ENCODE measurements at places on chromosomes 3 and 15.
A peak's percentile ranks its signal among the peaks of the same experiment; 100 is the strongest.

GRCh38 chr3:76627236-76627635 lies 412.7 kb upstream of the ROBO2 start:
- DNase-seq: no peak

DNA sequence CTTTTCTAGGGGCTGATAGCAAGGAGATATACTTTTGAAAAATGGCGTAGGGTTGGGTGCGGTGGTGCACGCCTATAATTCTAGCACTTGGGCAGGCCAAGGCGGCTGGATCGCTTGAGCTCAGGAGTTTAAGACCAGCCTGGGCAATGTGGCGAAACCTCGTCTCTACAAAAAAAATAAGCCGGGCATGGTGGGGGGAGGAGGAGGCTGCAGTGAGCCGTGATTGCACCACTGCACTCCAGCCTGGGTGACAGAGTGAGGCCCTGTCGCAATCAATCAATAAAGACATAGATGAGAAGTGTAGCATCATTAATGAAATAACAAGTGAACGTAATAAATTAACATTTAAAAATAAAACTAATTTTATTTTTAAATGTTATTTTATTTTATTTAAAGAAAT lies 134.6 kb downstream of the SLCO3A1 start:
- no peak for DNase-seq

DNA sequence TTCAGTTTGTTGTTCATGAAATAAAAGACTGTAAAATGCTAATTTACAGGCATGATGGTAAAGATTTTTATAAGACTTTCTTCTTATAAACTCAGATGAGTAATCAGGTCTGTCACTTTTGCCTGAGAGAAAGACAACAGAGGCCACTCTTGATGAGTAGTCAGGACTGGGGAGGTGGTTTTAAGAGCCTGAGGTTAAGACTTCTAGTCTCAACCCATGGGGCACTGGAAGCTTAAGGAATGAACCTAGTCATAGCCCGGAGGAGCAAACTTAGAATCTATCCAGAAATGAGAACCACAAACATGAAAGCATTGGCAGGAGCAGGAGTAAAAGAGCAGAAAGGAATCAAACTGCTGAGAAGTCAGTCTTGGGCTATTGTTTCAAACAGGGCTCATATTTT lies 846.3 kb upstream of the ARPP21 start:
- no peak for DNase-seq

DNA sequence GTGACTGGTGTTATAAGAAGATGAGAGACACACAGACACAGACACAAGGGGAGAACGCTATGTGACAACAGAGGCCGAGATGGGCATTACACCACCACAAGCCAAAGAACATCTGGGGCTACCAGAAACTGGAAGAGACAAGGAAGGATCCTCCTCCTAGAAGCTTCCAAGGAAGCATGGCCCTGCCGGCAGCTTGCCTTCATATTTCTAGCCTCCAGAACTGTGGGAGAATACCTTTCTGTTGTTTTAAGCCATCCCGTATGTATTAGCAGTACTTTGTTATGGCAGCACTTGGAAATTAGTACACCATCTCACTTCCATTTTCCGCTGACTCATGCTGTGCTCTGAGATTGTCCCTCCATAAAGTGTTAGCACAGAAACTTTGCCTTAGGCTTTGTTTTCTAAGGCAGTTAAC lies 38.7 kb upstream of the CA12 start:
- no peak for DNase-seq

- no peak for DNase-seq
Measured at GRCh38 chr15:42577514-42578031, 2.2 kb downstream of the STARD9 start.

DNA sequence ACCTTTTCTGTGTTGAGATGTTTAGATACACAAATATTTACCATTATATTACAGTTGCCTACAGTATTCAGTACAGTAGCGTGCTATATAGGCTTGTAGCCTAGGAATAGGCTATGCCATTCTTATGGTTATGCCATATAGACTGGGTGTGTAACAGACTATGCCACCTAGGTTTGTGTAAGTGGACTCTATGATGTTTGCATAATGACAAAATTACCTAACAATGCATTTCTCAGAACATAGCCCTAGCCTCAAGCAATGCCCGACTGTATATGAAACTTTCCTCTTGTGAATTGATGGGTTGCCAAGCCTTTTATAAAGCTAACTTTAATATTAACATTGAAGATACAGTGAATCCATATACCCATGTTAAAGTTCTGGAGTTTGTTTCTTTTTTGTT lies 10.3 kb upstream of the PHLDB2 start:
- DNase-seq: no peak

GRCh38 chr15:36896949-36897348 lies 203.4 kb downstream of the MEIS2 start:
- no peak for DNase-seq

DNA sequence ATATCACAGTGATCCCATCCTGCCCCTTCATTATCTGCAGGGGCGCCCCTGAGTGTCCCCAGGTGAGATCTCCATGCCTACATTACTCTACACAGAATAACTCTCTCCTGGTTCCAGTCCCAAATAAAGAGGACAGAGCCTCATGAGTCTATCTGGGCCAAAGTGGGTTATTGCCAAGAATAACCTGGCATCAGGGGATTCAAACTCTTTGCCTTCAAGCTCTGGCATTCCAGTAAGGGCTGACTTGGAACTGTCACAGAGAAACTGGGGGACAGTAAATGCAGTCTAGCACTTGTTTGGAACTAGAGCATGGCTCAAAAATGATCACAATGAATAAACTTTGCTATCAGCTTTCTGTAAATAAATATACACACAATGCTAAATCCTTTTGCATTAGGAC lies 30.3 kb downstream of the GJD2 start:
- no peak for DNase-seq

GRCh38 chr3:38632989-38633388 lies 16.5 kb downstream of the SCN5A start:
- no peak for DNase-seq

- DNase-seq: no peak
Measured at GRCh38 chr3:143837076-143837475, 11.2 kb downstream of the SLC9A9 start.

DNA sequence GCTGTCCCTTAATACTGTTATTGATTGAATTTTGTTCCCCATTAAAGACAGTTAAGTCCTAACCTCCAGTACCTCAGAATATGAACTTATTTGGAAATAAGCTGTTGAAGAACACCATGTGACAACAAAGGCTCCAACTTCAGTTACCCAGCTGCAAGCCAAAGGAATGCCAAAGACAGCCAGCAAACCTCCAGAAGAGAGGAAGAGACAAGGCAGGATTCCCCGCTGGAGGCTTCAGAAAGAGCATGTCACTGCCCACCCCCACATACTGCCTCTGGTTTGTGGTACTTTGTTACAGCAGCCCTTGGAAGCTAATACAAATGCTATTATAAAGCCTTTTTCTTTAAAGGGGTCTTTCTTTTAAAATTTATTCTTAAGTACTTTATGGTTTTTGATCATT lies 18.4 kb upstream of the NEK10 start:
- DNase-seq: no peak

- DNase-seq: no peak
Measured at GRCh38 chr3:54065586-54065985, 56.8 kb upstream of the CACNA2D3 start.

- no peak for DNase-seq
Measured at GRCh38 chr15:78023081-78023665, 54.3 kb downstream of the TBC1D2B start.

DNA sequence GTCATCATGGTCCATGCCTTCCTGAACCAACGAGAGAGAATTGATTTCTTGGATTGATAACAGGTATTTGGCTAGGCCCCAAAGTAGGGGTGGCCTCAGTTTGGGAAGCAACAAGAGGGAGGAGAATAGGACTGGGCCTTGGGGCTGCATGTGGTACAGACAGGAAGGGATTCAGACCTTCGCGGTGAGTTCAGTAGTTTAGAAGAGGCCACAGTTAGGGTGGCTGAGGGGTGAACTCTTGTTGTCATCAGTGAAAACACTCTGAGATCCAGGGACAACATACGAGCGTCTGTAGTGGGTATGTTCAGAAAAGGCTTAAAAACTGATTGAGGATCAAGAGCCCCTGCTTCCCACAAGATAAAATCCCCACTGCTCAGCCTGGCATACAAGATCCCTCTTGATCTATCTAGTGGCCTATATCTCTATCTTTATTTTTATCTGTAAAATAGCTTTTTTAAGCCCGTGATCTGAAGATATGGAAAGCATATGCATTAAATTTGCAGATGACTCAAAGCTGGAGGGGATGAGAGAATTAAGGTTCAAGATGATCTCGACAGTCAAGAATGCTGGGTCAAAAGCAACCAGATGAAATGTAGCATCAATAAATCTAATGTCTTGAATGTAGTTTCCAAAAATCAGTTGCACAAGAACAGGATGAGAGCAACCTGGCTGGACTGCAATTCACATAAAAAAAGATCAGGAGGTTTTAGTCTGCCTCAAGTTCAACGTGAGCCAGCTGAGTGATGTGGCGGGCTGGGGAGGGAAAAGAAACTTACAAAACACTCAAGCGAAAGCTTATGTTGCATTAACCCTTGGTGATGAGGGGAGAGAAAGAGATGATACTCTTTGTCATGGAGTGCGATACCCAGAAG lies 221.1 kb upstream of the TLE3 start:
- no peak for DNase-seq

DNA sequence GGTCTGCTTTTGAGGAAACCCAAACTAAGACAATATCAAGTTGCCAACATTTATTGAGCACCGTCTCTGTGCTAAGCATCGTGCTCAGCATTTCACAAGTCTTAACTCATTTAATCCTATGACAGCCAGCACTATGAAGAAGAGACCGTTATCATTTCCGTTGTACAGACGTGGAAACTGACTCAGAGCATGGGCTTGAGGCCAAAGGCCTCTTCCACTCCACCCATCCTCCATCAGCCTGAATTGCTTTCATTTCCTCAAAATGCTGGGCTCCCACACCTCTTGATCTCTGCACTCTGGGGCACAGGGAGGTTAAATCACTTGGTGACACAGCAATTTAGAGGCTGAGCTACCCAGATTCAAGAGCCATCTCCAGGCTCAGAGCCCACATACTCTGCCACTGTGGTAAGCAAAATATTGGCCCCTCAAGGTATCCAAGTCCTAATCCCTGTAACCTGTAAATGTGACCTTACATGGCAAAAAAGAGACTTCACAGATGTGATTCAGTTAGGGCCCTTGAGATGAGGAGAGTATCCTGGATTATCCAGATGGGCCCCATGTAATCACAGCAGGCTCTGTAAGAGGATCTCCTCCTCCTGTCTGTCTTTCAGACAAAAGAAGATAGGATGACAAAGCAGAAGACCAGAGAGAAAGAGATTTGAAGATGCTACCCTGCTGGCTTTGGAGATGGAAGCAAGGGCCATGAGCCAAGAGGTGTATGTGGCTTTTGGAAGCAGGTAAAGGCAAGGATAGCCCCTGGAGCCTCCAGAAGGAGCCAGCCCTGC lies 24.3 kb upstream of the FLNB start:
- DNase-seq: peak; percentile 44

- no peak for DNase-seq
Measured at GRCh38 chr3:45311953-45312801, 76.2 kb upstream of the LARS2 start.

- DNase-seq: no peak
Measured at GRCh38 chr15:60387321-60387720, 10.5 kb downstream of the ANXA2 start.

DNA sequence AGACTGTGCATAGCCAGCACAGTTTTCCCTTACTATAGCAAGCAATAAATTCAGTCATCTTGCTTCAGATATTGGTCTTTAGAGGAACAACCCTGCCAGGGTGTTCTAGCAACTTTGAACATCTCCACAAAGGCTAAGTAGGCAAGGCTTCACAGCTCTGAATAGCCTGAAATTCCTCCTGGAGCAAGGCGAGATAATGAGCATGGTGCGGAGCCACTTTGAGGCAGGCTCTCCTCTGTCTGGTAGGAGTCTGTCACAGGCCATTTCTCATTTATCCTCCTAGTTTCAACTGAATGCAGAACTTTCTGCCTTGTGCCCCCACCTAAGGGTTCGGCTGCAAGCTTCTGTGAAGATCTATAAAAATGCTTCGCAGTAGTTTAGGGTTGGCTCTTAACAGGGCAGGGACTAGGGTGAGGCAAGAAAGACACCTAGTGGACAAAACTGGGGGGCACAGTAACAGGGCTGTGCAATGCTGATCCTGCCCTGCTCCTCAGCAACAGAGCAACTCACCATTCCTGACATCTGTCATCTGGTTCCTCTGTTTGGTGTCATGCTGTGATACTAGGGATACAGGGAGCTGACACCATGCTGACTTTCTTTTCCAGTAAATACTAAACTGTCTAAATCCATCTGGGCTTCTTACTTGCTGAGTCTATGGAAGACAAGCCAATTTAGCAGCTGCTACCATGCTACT lies 16.6 kb upstream of the EHHADH start:
- DNase-seq: no peak

DNA sequence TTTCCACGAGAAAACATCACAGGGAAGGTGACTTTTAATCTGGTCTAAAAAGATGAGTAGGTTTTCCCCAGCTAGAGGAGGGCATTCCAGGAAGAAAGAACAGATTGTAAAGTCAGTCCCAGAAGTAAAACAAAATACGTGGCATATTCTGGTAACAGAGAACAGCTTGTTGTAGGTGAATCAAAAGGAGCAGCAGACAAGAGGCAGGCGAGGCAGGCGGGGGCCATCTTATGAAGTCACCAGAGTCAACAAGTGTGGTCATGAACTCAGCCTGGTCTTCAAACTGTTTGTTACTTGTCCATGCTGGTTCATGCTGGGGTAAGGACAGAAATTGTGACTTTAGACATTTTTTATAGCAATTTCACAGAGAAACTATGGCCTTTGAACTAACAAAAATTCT lies 4.0 kb upstream of the POPDC2 start:
- no peak for DNase-seq

- no peak for DNase-seq
Measured at GRCh38 chr3:129365296-129366136, 62.9 kb downstream of the EFCAB12 start.

GRCh38 chr3:129059311-129059958 lies 1.1 kb upstream of the GP9 start:
- DNase-seq: no peak

DNA sequence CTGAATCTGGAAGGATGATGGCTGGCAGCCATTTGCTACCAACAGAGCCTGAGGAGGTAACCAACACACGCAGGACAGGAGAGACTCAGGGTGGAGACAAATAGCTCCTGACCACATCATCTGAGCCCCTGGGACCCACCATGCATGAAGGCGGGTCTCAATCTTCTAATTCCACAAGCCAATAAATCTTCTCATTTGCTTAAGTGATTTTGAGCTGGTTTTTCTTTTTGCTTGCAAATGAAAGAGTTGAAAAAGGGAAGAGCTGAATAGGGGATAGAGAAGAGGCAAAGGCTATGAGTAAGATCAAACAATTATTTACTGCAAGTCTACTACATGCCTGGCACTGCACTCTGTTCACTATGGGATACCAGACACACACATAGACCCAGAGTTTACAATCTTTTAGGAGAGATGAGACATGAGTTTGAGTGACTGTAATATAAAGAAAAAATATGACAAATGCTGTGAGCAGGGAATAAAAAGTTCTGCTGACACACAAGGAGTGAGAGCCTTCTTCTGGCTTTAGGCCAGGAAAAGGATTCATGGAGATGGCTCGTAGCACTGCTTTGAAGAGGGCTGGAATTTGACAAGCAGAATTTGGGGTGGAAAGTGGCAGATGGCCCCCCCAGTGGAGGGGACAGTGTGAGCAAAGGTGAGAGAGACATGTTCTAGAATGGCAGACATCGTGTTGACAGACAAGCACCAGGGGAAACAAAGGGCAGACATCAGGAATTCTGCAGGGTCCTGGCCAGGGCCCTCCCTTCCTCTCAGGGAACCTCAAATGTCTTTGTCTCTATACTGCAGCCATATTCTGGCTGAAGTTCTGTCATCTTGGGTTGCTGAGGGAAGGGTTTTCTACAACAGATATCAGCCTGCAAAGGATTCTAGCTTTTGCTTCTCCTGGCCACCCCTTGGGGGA lies 69.8 kb upstream of the WNT5A start:
- no peak for DNase-seq

All from activated CD4-positive, alpha-beta T cell treated with anti-CD3 and anti-CD28 coated beads for 4 hours (primary cell).